RWPE1 (cell line): ENCODE measurements at places on chromosomes 3 and 15.
A peak's percentile ranks its signal among the peaks of the same experiment; 100 is the strongest.

DNA sequence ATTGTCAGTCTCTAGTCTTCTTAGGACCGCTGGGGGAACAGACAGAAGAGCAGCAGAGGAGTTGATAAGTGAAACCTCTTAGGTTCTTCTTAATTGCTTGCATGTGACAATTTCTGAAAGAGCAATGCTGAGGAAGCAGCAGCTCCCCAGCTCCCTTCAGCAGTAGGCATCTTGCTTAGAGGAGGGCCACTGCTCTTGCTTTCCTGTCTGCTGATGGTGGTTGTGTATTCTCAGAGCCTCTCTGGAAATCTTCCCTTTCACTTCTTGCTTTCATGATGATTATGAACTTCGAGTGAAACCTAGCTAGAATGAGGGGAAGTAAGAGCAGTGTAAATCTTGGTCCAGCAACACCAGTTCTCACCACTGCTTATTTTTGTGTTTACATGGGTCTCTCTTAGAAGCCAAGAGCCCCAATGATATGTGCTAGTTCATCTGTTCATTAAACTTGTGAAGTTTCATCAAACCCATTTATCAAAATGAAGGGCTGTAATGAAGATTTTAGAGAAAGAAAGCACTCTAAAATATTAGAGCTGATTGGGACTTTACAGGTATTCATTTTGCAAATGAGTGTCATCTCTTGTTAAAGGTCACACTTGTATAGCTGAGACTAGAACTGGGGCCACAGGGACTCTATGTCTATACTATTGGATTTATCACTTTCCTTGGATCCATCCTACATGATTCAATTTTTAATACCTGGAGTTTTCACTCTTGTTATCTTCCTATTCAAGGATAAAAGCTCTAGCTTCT lies 246.7 kb downstream of the LPP start:
- DNase-seq = no peak

DNA sequence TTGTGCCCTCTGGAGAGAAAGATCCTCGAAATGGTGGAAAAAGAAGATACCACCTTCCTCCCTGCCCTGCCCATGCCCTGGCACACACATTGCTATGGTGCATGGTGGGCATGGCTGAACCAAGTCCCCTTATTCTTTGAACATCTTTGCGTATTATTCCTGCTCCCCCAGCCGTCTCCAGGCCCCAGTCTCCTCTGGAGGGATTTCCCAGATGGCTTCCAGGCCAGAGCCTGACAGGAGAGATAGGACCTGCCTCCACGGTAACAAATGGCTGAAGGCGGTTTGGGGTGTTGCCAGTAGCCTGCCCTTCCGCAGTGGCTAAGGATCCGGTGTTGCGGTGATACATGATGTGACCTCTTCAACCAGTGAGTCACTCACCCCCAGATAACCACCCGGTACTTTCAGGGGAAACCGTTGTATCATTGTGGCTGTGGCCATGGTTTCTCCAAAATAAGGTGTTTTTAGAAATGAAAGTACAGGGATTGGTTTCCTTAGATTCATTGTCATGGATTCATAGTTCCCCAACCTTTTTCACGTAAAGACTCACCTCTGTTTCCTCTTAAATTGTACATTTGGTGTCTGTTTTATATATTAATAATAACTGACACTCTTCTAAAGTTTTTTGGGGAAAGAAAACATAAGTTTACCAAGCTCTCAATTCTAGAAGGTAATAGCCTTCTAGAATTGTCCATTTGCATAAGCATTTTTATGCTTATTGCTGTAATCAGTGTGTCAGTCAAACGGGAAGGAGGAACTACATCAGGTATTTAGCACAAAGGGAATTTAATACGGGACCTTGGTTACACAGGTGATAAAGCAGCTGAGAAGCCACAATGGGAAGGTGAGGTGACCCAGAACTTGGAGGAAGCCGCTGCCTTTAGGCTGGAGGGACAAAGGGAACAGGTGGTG lies 25.9 kb downstream of the SMAD3 start:
- peak; percentile 95 for DNase-seq

- no peak for DNase-seq
Measured at GRCh38 chr15:40040770-40041169, 1.8 kb upstream of the SRP14 start.

DNA sequence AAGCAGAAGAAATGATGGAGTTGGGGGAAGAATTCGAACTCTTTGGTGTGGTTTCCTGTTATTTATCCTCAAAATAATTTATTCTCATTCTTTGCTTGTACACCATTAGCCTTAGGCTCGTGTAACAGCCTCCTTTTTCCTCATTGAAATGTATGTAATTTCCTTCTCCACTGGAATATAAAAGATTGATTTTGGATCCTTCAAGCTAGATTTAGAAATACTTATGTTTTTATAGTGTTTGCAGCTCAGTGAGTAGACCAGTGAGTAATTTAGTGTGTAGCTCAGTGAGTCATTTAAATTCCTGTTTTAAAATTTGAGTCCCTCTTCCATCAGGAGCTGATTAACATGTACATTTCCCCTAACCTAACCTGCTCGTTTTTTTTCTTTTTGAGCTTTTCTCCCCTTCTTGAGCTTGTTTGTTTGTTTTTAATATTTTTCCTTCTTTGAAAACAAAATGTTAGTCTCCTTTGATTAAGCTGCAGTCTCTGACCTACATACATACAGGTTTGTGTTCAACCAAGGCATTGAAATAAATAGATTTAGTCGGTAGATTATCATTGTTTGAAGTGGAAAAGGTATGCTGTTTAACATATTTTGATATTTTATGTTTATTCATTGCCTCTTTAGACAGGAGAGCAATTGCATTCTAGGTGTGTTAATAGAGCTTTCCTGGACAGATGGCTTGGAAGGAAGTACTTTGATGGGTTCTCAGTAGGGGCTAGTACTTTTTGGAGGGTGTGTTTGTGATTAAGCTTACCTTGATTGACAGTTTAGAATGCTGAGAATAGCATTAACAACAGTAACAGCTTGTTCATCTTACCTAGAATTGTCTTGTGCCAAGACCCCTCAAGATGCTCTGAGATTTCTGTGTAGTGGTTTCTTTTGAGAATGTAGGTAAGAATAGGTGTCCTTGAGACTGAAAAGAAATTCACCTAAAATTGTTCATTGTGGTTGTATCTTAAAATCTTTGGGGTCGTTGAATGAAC lies 5.9 kb downstream of the USP3 start:
- DNase-seq = no peak

- DNase-seq = no peak
Measured at GRCh38 chr3:155130001-155130400, 49.9 kb downstream of the MME start.

DNA sequence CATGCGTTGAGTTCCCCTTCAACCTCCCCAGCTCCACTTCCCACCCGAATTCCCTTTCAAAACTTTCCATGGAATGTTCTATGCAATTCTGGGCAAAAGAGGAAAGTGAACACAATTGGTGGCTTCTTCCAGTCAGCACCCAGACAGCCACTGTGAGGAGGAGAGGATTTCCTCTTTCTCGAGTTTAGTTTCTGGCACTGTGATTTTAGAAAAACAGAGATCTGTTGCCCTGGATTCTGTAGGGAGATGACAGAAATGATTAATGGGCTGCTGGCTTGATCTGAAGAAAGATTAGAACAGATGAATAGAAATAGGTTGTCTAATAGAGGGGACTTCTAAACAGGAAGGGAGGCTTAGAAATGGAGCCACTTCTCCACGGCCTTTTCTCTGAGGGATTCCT lies 172.0 kb downstream of the MCTP2 start:
- DNase-seq = no peak

GRCh38 chr3:195110647-195111318 lies 160.2 kb downstream of the XXYLT1 start:
- DNase-seq = no peak

DNA sequence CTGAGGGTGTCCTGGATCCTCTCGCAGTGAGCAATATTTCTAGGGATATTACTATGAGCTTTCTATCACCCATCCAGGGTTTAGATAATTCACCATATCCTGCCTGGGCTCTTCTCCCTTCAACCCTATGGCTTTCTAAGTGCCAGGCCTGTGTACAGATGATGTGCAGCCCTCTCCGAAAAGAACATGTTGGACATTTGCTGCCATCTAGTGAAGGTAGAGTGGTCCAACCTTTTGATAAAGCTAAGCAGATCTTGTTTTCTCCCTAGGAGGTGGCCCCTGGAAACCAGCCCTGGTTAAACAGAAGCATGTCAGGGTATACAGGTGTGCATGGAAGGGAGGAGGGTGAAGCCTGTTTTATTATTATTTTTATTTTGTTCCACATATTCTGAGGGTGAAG lies 27.9 kb upstream of the SCN10A start:
- peak; percentile 13 for DNase-seq

DNA sequence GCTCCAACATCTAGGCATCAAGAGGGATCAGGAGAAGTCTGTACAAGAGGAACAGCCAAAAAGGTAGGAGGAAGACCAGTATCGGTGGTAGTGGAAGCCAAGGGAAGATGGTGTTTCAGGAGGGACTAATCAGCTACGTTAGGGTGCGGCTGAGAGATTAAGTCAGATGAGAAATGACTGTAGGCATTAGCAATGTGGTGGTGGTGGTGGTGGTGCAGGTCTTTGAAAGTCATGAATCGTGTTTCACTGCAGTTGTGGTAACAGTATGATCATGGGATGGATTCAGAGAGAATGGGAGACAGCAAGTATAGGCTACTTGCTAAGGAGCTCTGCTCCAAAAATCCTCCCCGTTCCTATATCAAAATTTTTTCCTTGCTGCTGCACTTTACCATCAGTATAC lies 35.5 kb downstream of the ASTE1 start:
- no peak for DNase-seq

- DNase-seq = peak; percentile 74
Measured at GRCh38 chr3:128845778-128846485, 33.5 kb upstream of the ACAD9 start.

- no peak for DNase-seq
Measured at GRCh38 chr15:72193836-72194396, 3.7 kb downstream of the GRAMD2A start.

- DNase-seq = no peak
Measured at GRCh38 chr3:119669906-119670570, 7.2 kb downstream of the COX17 start.

GRCh38 chr3:101873619-101874018 lies 24.3 kb downstream of the NFKBIZ start:
- DNase-seq = no peak

DNA sequence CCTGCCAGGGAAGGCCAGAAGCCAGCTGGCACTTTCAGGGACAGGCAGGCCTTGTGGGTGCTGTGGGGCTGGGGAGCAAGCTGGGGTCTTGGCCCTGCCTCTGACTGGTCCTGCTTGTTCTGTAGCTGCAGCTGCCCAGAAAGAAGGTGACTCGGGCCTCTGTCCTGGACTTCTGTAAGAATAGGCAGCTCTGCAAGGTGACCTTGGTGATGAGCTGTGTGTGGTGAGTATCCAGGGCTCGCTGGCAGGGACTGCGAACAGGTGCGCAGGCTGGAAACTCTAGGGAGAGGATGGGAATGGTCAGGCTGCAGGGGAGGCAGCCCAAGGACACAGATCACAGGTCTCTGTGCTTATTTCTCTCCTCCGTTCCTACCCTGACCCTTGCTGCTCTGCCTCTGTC lies 31.2 kb downstream of the SLC22A14 start:
- no peak for DNase-seq

GRCh38 chr15:98599909-98600691 lies 48.2 kb upstream of the IGF1R start:
- DNase-seq = peak; percentile 17

DNA sequence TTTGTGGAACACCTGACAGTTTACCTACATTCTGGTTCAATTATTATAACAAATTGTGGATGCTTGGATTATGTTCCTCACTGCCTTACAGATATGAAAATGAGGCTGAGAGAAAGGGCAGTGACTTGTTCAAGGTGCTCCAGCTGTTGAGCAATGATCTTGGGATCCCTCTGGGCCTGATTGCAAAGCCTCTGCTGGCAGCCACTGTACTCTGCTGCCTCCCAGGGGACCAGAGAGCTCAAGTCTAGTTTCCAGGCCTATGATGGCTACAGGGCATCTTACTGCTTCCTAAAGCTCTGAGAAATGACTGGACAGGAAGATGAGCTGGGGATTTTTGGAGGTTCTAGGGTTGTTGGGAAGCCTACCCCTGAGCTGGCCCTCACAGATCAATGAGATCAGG lies 2.3 kb upstream of the SHC4 start:
- DNase-seq = peak; percentile 42

GRCh38 chr3:49867871-49868321 lies 1.8 kb downstream of the CAMKV start:
- no peak for DNase-seq

DNA sequence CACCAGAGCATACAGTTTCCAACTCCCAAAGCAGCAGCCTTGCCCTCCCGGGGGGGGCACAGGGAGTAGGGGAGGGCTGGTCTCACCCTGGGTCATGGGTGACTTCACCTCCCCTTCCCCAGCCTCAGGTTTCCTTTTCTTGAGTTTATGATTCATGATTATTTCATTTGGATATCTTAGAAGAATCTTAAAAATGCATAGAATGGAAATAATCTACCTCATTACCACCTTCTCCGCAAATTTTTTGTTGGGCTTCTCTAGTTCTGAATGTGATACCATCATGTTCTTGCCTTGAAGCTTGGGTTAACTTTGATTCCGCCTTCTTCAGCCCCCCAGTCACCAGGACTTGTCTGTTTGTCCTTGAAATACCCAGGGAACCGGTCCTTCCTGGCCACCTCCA lies 148.8 kb upstream of the ROPN1 start:
- DNase-seq = no peak

GRCh38 chr3:163175970-163176369 lies 1679.4 kb downstream of the OTOL1 start:
- DNase-seq = no peak

- no peak for DNase-seq
Measured at GRCh38 chr15:59124261-59124660, 19.3 kb downstream of the CCNB2 start.

DNA sequence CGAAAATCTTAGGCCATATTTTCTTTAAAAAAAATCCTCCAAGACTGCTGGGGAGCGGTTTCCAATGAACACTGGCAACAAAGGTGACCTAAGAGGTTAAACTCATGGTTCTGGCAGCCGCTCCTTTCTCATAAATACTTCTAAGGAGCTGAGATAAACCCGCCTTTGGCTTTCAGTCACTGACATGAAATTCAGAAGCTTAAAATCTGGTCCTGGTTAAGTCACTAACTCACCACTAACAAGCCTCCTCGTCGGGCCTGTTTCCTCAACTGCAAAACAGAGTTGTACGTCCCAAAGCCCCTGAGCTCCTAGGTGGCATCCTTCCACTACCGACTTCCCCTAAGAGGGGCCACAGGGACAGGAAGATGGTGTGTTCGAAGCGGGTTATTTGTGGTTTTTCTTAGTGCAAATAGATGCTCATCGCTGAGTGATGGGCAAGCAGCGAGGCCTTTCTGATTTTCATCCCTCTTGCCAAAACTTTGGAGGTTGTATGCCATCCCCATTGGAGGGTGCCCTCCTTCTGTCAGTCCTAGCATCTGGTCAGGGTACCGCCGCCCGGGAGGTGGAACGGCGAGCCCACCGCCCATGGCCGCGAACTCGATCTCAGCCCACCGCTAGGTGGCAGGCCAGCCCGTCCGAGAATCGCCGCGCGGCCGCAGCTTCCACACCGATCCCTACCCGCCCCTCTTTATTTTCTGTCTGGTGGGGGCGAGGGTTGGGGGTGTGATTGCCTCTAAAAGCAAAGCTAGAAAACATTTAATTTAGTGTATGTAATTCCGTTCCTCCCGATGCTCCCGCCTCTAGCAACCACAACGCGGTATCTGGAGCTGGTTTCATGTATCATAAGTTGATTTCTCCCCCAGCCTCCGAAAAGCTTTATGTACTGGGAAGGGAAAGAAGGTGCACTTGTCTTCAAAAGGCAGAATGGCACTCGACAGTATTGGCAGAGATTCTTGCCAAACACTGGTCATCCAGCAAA lies 4.6 kb downstream of the BCL6 start:
- peak; percentile 53 for DNase-seq

GRCh38 chr3:3200632-3201212 lies 21.2 kb upstream of the CRBN start:
- peak; percentile 19 for DNase-seq
